GM06990 (cell line): ENCODE measurements at places on chromosomes 11 and 22.

DNA sequence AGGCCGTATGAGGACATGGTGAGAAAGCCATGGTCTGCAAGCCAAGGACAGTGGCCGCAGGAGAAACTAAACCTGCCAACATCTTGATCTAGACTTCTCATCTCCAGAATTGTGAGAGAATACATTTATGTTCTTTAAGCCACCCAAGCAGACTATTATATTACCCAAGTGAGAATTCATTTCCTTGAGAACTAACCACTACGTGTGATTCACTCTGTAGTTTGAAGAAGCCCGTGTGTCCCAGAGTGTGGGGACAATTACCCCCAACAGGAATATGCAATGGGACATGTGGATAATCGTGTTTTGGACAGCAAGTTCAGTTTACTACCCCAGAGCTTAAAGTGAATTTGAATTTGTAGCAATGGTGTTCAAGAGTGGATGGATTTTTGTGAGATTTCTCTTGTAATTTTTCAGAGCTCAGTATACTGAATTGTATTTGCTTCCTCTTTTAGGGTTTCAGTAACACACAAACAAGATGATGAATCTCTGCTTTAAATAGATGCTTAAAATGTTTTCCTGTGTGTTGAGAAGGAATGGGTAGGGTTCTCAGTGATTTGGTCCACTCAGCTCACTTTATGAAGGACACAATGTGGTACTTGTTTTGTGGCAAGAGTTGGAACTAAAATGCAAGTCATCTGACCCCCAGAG, 100.0 kb upstream of the ARHGAP20 start:
- DNase-seq = no peak

DNA sequence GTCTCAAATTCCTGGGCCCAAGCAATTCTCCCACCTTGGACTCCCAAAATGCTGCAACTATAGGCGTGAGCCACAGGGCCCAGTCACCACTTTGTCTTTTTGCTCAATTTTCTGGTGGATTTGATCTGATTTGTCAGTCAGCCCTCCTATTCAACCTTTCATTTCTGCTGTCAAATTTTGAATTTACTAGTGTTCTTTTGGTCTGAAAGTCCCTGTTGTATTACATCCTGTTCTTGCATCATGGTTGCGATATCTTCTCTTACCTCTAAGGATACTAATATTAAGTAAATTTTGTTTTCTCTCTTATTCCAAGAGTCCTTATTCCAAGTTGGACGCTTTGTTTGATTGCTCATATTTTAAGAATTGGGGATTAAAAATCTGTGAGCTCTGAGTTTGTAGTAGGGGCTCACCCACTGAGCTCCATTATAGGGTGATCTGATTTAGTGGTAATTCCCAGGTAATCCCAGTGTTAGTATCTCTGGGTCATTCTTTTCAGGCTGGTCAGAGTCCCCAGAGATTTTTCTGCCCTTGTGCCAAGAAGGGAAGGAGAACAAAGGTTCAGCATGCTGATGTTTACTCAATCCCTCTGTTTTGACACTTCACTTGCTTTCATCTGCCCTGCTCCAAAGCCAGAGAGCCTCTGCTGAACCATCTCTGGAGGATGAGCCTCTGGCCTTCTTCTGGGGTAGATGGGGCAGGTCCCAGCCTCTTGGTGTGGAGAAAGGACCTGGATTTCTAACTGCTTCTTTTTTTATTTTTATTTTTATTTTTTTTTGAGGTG, 10.0 kb downstream of the UPB1 start:
- no peak for DNase-seq

- no peak for DNase-seq
Observed at GRCh38 chr11:14789879-14790484, 102.0 kb downstream of the CYP2R1 start.

- DNase-seq = no peak
Observed at GRCh38 chr22:49524362-49524761, 303.3 kb downstream of the BRD1 start.

- DNase-seq = no peak
Observed at GRCh38 chr11:79193663-79194310, 247.0 kb downstream of the TENM4 start.

DNA sequence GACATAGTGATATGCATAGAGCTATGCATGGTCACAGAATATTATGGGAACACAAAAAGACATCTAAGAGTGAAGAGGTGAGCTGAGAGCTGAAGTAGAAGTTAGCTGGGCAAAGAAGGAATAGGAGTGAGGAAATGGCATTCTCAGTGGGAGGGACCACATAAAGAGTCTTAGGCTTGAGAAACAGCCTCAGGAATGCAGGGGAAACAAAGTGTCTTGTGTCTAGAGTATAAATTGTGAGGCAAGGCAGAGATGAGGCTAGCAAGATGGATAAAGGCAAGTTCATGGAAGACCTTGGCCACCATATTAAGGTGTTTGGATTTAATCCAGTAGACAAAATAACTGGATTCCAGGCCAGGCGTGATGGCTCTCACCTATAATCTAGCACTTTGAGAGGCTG, 40.6 kb upstream of the CRTAM start:
- no peak for DNase-seq

- no peak for DNase-seq
Observed at GRCh38 chr11:35511666-35512065, 13.8 kb downstream of the PAMR1 start.

DNA sequence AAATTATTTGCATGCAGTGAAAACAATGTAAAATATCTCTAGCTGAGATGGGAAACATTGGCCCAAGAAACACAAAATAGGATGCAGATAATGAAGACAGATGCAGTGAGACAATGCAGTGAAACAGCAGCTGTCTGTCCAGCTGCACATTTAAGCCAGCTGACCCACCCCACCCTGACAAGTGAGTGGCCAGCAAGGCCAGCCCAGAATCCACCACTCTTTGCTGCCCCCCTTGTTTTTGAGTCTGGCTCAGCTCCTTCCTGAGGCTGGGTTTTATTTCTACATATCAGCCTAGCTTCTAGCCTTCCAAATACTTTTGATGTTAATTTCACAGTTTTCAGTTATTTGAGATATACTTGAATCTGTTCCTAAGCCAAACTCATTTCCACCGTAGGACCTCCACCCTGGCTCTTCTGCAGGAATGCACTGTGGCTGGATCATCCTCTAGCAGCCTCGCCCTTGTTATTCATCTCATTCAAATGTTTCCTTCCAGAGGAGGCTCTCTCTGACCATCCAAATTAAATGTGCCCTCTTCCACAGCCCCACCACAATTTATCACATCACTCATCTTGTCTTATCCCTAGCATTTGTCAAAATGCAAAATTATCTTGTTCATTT, 154.1 kb upstream of the POU2AF2 start:
- DNase-seq = no peak

GRCh38 chr11:131109790-131110189, 193.5 kb upstream of the SNX19 start:
- no peak for DNase-seq

- no peak for DNase-seq
Observed at GRCh38 chr11:30984827-30985226, 384.7 kb downstream of the DCDC1 start.

GRCh38 chr22:21028277-21029251, 3.8 kb downstream of the SLC7A4 start:
- no peak for DNase-seq

DNA sequence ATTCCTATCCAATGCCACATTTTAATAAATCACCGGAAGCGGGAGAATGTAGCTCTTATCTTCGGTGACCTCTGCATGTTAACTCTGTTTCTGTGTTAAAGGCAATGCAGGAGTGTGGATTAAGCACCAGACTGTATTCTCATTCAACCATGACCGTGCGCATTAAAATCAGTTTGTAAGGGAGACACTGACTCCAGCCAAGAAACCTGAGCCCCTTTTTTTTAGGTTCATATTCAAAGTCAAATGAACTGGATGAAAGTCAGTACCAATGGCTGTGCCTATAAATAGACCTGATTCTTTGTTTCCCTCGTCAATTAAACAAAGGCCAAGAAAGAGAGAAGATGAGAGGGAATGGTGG, 32.2 kb downstream of the C11orf91 start:
- DNase-seq = no peak

- DNase-seq = no peak
Observed at GRCh38 chr11:80798174-80798573, 1357.3 kb upstream of the TENM4 start.

DNA sequence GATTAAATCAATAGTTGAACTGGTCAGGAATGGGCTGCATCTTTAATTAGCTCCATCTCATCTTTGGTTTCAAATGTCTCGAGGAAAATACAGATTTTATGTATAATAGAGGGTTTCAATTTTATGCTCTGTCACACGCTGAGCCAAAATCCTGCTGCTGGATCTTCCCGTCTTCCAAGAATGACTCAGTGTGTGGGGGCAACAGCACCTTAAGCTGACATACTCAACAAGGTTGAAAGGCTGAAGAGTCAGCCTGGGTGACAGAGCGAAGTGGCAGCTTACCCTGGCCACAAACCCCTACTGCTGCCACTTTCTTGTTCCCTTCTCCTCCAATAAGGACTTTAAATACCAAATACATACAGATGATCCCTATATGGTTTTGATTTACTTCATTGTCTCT, 9.0 kb upstream of the PCF11 start:
- DNase-seq = no peak
